Iris pigment epithelial cell (primary cell): ENCODE measurements at places on chromosomes 7 and 10.

DNA sequence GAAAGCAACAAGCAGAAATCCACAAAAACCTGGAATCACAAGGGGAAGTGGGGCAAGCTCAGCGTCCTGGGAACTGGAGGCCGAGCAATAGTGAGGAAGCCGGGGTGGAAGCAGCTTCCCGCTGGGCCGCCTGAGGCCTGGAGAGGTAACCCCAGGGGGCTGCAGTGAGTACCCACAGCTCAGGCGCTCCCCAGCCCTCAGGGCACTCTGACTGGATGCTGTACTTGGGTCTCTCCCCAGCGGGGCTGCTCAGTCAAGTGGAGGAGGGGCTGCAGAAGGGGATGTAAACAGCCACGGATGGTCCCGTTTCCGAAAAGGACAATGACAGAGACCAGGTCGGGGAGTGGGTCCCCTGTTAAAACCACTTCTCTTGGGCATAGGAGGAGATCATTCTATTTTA, 50.3 kb downstream of the SLIT1 start:
- DNase-seq: no peak

- no peak for DNase-seq
These were observed 62.2 kb downstream of the ARHGAP22 start for GRCh38 chr10:48542471-48543181.

- no peak for DNase-seq
These were observed 79.2 kb downstream of the NKX6-2 start for GRCh38 chr10:132706701-132707100.

GRCh38 chr10:62511238-62511637, 137.1 kb downstream of the ZNF365 start:
- no peak for DNase-seq

DNA sequence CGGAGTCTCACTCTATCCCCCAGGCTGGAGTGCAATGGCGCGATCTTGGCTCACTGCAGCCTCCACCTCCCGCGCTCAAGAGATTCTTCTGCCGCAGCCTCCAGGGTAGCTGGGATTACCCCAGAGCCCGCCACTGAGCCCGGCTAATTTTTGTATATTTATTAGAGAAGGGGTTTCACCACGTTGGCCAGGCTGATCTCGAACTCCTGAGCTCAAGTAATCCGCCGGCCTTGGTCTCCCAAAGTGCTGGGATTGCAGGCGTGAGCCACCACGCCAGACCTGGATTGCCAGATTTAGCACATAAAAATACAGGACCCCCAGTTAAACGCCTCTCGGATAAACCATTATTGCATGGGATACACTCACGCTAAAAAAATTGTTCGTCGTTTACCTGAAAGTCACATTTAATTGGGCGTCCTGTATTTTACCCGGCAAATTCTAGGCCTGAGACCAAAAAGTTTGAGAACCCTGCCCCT, 375 bp upstream of the GATAD1 start:
- DNase-seq: no peak

GRCh38 chr7:136056651-136057231, 79.6 kb upstream of the MTPN start:
- no peak for DNase-seq

DNA sequence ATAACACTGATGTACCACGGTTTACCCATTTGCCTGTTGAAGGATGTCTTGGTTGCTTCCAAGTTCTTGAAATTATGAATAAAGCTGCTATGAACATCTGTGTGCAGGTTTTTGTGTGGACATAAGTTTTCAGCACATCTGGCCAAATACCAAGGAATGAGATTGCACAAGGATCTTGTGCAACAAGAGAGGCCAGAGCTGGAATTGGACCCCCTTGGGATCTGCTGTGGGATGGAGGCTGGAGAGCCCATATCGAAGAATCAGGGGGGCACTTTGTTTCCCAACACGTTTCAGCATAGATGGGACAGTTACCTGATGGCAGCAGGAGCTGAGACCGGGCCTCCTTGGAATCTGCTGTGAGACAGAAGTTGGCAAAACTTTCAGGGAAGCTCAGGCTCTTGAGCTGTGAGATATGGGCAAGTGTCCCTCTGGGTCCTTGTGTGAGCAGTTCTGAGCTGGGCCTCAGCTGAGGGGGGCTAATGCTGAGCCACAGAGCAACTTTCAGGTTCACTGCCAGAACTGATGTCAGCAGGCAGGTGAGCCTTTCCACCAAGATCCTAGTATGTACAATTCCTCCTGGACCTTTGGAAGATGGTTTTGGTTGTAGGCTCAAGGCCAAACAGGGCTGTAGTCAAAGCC, 115.2 kb upstream of the RAB18 start:
- DNase-seq: peak; percentile 1
